ENCODE measurements at places on chromosomes 6 and 20.

- no peak for DNase-seq
Measured at GRCh38 chr6:56279331-56280080, 32.1 kb upstream of the COL21A1 start.

DNA sequence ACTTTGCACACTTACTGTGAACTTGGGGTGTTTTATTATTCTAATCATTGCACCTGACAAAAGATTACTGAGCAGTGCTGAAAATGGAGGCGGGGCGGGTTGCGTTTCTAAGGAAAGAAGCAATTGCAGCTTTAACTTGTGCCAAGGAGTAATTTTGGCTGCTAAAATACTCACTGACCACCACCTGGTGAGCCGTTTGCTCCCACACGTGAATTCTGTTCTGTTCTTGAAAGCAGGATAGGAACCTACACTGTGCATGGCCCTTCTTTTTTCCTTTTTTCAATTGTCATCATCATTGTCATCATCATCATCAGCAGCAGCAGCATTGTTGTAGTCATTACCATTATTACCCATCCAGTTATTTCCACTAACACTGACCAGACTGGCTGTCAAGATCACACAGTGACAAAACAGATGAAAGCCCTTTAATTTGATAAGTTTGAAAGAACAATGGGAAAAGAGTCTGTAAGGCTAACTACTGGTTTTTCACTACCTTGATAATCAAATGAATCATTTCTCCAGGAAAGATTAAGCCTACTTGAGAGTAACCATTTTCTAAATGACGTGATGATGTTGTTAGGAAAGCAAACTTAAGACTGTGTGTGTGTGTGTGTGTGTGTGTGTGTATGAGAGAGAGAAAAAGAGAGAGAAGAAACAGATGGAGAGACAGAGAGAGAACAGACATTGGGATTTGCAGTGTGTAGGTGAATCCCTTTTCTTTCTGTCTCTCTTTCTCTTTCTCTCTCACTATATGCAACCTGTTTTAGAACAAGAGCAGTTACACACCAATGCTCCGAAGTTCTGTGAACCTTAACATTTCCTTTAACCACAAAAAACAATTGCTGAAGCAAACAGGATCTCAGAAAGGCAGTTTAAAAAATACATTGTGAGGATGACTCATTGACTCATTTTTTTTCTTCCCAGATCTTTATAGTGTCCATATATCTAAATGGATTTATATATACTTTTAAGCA lies 3.8 kb downstream of the RIPOR2 start:
- DNase-seq, result no peak

DNA sequence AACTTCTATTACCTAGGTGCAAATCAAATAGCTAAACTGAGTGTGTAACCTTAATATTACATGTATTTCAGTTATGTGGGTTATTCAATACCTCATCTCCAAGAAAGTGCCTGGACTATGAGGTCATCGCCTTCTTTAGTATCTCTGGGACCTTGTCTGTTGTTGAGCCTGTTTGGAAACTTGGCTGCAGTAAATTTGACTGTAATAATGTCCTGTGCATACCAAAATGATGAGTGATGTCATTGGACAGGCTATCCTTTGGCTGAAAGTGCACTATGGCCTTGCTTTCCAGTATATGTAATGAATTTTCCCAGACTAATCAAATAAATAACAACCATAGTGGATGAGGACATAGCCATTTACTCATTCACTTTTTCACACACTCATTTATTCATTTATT lies 455.1 kb downstream of the ADGRB3 start:
- DNase-seq, result no peak

GRCh38 chr6:44730771-44731391 lies 343.4 kb downstream of the CDC5L start:
- no peak for DNase-seq

DNA sequence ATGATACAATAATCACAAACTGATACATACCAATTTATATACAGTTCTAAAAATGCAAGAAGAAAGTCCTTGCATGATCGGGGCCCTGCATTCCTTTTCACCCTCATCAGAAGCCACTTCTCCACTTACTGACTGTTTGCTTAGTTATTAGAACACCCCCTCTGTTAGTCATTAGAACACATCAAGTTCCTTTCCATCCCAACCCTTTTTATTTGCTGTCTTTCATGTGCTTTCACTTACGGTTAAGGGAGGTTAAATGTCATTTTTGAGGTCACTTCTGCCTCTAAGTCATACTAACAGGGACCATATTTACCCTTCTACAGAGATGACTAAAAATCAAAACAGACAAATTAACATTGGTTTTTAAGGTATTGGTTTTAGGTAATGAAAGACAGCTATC lies 149.1 kb downstream of the LMBRD1 start:
- DNase-seq, result no peak

DNA sequence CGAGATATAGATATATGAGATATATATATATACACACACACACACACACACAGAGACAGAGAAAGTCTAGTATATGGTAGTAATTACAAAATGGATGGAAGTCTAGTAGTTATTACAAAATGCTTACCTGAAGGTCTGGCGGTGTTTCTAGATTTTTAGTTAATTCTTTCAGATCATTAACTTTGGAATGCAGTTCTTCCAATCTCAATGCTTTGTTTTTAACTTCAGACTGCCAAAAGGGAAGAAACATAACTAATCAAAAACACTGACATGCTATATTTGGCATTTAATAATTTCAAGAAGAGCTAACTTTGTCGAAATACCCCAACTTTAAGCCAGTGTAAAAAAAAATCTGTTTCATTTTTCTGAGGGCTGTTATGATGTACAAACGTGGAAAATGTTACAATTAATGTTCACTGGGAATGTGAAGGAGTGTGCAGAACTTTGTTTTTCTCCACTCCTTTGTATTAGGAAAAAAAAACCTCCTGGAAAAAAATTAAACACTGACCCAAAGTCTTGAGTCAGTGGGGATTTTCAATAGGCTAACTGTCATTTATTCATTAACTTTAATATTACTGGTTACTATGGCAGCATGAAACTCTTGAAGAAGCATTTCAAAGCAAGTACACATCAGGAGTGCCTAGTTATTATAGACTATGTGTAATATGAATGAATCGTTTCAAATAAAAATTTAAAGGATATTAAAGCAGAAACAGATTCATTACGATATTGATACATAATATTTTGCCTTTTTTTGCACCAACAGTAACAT lies 232.9 kb downstream of the SYNE1 start:
- no peak for DNase-seq

- DNase-seq, result no peak
Measured at GRCh38 chr6:7978736-7979135, 68.1 kb upstream of the TXNDC5 start.

GRCh38 chr6:27837625-27838057 lies 74.6 kb downstream of the OR2B2 start:
- no peak for DNase-seq

DNA sequence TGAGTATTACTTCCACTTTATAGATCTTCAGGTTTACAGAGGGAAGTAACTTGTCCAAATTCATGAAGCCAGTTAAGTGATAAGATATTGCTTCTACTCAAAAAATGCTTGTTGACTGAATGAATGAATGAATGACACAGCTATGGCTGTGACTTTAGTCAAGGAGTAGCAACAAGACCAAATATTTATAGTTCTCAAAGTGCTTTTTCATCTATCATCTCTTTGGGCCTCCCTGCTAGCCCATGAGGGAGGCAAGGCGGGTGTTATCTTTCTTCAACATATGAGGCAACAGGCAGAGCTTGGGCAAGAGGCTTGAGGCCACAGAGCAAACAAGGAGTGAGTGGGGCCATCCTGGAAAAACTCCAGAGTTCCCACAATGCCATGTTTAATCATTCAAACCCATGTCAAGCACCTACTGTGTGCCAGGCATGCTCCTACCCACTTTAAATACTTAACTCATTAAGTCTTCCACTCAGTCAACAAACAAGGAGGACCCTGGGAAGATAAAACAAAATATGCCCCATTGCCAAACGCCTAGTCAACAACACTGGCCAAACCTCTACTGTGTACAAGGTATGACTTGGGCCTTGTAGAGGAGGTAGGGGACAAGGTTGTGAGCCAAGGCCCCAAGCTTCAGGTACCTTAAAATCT lies 15.9 kb downstream of the BCL2L1 start:
- no peak for DNase-seq

DNA sequence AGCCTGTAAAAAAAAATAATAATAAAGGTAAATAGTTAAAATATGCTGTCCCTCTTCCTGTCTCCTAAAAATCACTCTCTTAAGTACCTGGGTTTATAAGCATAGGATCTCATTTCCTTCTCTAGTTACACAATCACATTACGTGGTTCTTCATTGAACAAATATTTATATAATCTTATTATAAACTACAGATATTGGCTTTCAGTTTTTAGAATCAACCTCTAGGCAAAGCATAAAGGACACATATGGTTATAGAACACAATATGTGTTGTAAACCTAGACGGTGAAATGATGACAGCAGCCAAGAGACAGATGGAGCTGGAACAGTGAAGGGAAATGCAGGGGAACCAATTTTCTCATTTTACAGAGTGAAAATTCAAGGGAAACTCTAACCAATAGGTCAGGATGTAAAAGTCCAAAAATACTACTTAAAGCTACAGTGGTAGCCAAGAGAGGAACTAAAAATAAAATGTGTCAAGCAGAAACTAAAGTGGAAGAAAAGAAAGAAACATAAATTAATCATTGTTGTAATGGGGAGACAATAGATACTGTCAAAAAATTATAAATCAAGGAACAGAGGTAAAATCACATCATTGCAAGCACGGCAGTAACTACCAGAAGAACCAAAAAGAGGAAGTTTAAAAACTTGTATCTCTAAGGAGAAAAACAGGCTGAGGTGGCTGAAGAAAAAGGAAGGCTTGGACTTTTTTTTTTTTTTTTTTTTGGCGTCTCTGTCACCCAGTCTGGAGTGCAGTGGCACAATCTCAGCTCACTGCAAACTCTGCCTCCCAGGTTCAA lies 82.8 kb upstream of the CDYL start:
- no peak for DNase-seq

GRCh38 chr20:10180651-10181235 lies 37.9 kb upstream of the SNAP25 start:
- DNase-seq, result no peak

DNA sequence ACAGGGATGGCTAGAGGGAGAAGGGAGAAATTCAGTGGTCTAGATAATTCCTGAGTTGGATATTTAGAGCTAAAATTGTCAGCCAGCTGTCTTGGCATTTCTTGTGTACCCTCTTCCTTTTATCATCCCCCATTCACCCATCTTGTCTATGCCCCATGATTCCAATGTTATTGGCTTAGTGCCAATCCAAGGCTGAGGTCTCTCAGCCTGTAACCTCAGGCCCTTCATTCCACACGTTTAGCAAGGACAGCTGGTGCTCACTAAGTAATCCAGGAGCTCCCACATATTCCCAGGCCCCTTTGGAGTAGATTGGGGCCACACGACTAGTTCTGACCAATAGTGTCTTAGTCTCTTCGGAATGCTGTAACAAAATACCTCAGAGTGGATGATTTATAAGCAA lies 112.4 kb upstream of the ATXN1 start:
- no peak for DNase-seq

GRCh38 chr6:65064844-65065243 lies 642.2 kb downstream of the EYS start:
- DNase-seq, result no peak

DNA sequence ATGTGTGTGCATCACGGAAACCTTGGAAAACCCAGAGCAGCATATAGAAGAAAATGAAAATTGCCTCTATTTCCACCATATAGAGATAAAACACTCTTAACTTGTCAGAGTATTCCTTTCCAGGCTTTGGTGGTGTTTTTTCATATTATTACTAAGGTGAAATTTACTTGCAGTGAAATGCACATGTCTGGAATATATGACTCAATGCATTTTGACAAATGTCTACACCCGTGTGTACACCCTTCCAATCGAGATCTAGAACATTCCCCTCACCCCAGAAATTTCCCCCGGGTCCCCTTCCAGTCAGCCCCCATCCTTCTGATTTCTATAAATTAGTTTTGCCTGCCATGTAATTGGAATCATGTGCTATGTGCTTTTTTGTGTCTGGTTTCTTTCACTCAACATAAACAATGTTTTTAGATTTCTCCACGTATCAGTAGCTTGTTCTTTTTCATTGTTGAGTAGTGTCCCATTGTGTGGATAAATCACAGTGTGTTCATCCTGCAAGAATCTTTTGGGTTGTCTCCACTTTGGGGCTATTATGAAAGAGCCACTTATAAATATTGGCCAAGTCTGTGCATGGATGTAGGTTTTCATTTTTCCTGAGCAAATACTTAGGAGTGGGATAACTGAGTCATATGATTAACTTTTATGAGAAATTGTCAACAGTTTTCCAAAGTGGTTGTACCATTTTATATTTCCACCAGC lies 19.9 kb upstream of the PREX1 start:
- no peak for DNase-seq

- DNase-seq, result no peak
Measured at GRCh38 chr20:47280228-47280627, 76.3 kb downstream of the ZMYND8 start.

GRCh38 chr6:156697225-156697830 lies 79.8 kb upstream of the ARID1B start:
- DNase-seq, result no peak

DNA sequence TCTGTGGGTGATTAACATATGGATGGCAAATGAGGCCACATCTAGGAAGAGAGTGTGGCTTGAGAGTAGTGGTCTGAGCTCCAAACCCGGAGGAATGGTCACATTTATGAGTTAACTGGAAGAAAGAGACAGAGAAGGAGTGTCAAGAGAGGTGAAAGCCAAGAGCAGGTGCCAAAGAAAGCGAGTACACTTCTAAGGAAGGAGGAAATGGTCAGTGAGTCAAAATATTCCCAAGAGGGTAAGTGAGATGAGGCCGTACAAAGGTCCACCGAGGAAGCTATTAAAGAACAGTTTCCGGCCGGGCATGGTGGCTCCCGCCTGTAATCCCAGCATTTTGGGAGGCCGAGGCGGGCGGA lies 104.5 kb upstream of the RNF24 start:
- DNase-seq, result no peak

Data from stimulated activated CD4-positive, alpha-beta T cell treated with anti-CD3 and anti-CD28 coated beads, TNF-alpha, amount 100 ng/mL, for 24 hours (primary cell).